ENCODE measurements at places on chromosomes 5 and 9.

DNA sequence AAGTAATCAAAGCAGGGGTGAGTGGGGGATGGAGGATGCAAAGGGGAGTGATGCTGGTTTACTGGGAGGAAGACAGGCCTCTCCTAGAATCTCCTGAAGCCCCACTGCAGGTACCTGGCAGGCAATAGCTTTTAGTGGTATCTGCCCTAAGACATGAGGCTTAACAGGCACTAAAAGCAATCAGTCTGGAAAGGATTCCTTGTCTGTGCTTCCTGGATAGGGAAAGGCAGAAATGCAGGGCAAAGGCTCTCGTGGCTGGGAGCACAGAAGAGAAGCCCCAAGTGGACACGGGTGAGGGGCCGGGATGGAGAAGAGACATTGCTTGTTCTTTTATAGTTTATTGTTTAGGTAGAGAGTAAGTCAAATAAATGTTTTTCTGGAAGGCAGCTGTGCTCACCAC is 40.1 kb downstream of the CCNJL start:
- no peak for DNase-seq

DNA sequence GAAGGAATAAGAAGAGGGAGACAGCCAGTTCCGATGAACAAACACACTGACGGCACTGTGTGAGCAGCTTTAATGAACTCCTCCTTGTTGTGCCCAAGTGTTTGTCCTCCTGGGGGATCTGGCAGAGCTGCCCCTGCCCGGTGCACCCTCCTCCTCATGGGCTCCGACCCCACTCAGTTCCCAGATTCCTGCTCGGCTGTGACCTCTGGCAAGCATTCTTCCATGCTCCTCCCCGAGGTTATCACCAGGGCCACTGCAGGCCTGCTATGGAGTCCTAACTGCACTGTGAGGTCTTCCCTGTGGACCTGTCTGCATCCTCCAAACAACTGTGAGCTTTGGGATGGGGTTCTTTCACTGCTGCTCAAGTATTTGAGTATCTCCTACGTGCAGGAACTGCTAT is 142.2 kb downstream of the DCP2 start:
- DNase-seq = no peak

DNA sequence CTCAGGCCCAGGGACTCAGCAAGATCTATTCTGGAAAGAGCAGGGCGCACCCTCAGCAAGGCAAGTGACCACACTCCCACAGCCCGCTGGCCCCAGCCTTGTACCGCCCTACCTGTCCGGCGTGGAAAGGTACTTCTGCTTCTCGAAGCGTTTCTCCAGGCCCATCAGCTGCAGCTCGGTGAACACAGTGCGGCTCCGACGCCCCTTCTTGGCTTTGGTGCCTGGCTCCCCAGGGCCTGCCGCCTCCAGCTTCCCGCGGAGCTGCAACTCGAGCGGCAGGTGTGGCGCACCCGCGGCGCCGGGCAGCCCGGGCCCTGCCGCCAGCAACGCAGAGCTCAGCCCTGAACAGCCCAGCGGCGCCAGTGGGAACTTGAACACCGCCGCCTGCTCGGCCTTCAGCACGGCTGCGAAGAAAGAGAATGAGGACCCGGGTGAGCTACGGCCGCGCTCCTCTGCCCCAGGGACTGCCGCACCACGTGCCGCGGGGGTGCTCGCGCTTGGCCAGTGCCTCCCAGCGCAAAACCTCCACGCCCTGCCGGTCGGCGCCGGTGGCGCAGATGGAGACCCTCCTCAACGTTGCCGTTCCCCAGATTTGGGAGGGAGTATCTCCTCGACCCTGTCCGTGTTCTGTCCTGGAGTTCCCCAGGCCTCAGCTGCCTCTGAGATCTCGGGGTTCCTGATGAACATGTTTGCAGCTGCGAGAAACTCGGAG is 2.2 kb downstream of the BARX1 start:
- DNase-seq = no peak

DNA sequence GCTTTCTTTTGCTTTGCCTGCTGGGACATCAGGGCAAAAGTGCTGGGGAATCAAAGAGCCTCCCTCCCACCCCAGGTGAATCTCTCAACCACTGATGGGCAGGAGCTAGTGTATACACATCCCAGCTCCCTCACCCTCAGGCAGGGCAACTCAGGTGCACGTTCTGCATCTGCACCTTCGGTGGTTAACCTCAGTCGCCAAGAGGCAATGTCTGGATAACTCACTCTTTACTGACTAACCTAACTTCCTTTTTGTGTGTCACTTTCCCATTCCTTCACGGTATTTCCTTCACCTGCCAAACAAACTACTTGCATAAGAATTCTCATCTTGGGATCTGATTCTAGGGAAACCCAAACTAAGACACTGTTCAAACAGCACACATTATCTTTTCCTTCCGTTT is 26.3 kb downstream of the CNTFR start:
- no peak for DNase-seq

DNA sequence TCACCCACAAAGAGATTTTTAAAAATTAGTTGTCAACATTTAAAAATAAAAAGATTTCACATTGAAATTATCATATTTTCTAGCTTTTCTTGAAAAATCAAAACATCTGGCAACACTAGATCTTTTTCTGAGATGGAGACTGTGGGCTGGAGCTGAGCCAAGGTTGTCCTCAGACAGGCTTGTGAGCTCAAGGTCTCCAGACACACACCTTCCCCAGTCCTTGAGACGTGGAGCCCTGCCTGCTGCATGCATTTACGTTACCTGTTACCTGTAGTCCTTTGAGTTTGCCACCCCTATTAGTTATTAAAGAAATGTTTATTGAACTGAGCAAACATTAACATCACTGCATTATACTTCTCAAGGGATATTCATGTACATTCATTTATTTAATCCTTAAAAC is 87.5 kb upstream of the TLE1 start:
- no peak for DNase-seq

DNA sequence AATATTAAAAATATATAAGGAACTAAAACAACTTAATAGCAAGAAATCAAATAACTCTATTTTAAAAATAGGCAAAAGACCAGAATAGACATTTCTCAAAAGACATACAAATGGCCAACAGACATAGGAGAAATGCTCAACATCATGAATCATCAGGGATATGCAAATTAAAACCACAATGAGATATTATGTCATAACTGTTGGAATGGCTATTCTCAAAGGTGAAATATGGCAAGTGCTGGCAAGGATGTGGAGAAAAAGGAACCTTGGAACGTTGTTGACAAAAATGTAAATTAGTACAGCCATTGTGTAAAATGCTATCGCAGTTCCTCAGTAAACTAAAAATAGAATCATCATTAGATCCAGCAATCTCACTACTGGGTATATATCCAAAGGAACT is 468.5 kb downstream of the NFIB start:
- no peak for DNase-seq

GRCh38 chr5:14185326-14186058 is 42.4 kb downstream of the TRIO start:
- DNase-seq = no peak
